ENCODE measurements at places on chromosomes 4 and X.

DNA sequence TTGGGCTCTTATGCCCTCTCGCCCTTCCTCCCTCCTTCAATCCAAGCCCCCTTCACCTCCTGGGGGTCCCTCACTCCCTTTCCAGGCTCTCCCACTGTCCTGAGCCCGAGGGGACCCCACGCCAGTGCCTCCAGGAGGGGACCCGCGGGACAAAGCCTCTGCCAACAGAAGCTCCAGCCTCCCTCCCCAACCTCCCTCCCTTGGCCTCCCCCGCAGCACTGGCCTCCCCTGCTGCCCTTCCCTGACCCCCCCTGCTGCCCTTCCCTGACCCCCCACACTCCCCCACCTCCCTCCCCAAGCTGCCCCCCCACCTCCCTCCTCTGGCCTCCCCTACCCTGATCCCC is 71.0 kb upstream of the MXD4 start:
- no peak for DNase-seq

- DNase-seq: no peak
Observed at GRCh38 chrX:18722500-18723071, 15.1 kb downstream of the PPEF1 start.

GRCh38 chr4:108311313-108311712 is 142.6 kb upstream of the LEF1 start:
- DNase-seq: no peak

- no peak for DNase-seq
Observed at GRCh38 chr4:75685546-75686189, 12.5 kb upstream of the G3BP2 start.

DNA sequence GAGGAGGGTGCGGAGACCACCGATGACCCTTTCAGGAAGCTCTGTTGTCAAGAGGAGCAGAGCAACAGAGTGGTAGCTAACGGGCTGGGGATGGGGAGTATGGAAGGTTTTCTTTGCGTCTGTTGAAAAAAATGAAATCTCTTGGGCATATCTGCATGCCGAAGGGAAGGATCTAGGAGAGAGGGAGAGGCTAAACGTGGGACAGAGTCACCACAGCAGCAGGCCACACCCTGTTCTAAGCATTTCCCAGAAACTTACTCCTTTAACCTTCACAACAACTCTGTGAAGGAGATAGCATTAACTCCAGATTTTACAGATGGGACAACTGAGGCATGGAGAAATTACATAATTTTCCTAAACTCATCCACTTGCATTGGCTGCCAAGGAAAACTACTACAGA is 71.8 kb upstream of the EXOC1L start:
- no peak for DNase-seq

GRCh38 chr4:78666830-78667258 is 109.3 kb upstream of the BMP2K start:
- no peak for DNase-seq
